NCI-H748 treated with DMSO at 0.1 percent for 48 hours (cell line): ENCODE measurements at places on chromosomes 3 and 15.
A peak's percentile ranks its signal among the peaks of the same experiment; 100 is the strongest.

GRCh38 chr3:57068437-57069089, 8.1 kb downstream of the SPATA12 start:
- DNase-seq, result no peak

- DNase-seq, result no peak
These were observed 37.9 kb downstream of the CLK3 start for GRCh38 chr15:74653426-74654102.

GRCh38 chr3:50154476-50154839, 666 bp upstream of the SEMA3F start:
- DNase-seq, result no peak

DNA sequence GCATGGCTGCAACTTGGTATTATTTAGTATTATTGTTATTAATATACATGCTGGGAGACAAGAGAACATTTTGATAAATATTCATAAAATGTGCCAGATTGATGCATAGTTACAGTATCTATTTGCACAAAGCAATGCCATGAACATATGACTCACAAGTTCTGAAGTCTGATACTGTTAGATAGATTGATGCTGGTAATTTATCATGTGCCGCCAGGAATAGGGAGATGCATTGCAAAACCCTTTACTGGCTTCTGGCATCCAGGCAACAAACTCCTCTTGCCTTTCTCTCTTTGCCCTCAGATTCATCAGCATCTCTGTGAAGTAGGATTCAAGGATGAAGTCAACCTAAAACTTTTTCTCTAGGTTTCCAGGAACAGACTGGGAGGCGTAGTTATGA, 41.0 kb upstream of the SLC25A26 start:
- DNase-seq, result no peak

DNA sequence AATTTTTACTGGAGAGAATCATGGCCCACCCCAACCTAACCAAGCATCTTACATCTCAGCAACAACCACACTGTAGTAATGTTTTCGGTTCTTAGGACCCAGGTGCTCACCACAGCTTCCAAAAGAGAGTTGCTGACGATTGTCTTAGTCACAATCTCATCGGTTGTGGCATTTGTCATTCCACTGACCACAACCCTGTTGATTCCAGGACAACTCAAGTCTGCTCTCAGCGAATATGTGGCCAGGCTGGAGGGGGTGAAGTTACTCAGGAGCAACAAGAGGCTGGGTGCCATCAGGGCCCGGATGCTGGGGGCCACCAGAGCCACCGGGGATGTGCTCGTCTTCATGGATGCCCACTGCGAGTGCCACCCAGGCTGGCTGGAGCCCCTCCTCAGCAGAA, 25.9 kb downstream of the GALNT15 start:
- DNase-seq, result no peak

GRCh38 chr3:115922681-115923347, 299.5 kb downstream of the GAP43 start:
- no peak for DNase-seq

DNA sequence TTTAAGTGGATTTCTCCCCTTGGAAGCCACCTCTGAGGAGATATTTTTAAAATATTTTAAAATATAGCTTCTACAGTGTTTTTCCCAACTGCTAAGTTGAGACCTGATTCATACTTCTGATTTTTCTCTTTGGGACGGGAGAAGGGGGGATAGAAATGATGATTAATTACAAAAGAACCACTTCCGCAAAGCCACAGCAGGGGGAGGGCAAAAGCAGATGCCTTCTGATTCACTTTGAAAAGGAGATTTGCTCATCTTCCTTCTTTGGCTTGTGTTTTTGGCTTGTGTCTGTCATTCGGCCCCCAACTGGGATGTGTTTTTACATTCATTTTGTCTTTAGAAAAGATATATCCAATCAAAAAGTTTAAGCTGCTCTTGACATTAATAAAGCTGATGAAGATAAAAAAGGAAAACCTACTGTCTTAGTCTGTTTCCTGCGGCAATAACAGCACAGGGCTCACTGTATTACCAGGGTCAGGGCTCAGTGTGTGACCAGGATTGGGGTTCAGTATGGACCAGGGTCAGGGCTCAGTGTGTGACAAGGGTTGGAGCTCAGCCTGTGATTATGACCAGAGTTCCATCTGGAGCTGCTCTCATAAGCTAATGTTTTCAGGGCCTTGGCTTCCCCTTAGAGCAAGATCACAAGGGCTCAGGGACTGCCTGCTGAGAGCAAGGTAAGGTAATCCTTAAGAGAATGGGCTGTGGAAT, 223.2 kb downstream of the MTHFS start:
- DNase-seq, result no peak

- no peak for DNase-seq
These were observed 261.4 kb downstream of the CNTN3 start for GRCh38 chr3:74353039-74353438.

- no peak for DNase-seq
These were observed 146.2 kb upstream of the PTPRG start for GRCh38 chr3:61415201-61415600.

DNA sequence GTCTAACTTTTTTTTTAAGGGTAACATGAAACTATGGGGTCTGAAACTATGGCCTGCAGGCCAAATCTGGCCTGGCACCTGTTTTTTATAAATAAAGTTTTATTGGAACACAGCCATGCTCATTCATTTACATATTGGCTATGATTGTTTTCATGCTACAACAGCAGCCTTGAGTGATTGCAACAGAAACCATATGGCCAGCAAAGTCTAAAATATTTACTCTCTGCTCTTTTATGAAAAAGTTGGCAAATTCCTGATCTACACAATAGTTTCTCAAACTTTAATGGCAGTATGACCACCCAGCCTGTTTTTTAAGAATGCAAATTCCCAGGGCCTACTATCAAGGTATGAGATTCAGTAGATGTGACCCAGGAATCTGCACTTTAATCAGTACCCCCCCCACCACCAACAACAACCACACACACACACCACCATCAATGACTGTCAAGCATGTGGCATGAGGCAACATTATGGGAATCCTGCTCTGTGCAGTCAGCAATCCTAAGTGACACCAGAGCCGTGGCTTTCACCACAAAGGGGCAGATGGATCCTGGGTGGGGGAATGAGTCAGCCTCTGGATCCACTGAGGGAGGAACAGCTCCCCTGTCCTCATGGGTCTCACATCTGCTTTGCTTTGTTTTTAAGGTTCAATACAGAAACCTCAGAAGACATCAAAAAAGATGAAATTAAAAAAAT, 142.8 kb downstream of the NTRK3 start:
- no peak for DNase-seq

DNA sequence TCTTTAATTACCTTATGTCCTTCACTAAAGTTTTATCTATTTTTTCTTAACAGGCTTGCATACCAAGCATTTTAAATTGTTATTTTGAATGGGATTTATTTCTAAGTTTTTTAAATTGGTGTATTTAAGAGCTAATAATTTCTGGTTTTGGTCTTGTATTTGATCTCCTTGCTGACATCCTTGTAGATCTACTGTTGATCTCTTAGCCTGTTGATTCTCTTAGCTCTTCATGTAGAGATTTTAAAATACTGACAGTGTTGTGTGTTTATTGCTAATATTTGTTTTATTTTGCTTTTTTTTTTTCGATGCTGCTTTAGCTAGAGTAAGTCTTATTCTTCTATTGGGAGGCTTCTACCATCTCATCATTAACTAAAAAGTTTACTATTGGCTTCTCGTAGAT, 65.5 kb downstream of the PLCL2 start:
- DNase-seq, result no peak

DNA sequence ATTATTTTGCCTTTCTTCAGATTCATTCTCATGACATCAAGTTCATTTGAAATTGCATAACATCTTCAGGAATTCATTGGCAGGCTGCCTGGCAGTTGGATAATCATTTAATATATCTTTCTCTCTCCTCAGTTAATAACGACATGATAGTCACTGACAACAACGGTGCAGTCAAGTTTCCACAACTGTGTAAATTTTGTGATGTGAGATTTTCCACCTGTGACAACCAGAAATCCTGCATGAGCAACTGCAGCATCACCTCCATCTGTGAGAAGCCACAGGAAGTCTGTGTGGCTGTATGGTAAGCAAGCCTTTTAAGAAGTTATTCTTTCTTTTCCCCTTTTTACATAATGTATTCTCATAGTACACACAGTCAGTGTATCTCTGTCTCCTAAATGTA, 38.2 kb downstream of the TGFBR2 start:
- DNase-seq, result no peak

GRCh38 chr3:17738921-17739320, 3.5 kb downstream of the TBC1D5 start:
- no peak for DNase-seq

DNA sequence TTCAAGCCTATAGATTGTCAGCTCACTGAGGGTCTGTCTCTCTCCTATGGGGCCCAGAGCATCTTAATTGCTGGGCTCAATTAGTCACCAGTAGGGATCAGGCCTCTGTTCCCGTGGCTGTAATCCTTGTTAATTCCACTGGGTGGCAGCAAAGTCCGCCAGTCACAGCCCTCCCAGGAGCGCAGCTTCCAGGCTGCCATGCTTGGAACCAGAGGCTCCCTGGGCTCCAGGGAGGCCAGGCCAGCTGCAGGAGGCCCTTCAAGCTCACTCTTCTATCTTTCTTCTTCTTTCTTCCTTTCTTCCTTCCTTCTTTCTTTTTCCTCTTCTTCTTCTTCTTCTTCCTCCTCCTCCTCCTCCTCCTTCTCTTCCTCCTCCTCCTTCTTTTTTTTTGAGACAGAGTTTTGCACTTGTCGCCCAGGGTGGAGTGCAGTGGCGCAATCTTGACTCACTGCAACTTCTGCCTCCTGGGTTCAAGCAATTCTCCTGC, 14.4 kb downstream of the RNU5B-1 start:
- DNase-seq, result peak; percentile 59

GRCh38 chr15:89964232-89964954, 36.7 kb upstream of the ZNF710 start:
- DNase-seq, result no peak

DNA sequence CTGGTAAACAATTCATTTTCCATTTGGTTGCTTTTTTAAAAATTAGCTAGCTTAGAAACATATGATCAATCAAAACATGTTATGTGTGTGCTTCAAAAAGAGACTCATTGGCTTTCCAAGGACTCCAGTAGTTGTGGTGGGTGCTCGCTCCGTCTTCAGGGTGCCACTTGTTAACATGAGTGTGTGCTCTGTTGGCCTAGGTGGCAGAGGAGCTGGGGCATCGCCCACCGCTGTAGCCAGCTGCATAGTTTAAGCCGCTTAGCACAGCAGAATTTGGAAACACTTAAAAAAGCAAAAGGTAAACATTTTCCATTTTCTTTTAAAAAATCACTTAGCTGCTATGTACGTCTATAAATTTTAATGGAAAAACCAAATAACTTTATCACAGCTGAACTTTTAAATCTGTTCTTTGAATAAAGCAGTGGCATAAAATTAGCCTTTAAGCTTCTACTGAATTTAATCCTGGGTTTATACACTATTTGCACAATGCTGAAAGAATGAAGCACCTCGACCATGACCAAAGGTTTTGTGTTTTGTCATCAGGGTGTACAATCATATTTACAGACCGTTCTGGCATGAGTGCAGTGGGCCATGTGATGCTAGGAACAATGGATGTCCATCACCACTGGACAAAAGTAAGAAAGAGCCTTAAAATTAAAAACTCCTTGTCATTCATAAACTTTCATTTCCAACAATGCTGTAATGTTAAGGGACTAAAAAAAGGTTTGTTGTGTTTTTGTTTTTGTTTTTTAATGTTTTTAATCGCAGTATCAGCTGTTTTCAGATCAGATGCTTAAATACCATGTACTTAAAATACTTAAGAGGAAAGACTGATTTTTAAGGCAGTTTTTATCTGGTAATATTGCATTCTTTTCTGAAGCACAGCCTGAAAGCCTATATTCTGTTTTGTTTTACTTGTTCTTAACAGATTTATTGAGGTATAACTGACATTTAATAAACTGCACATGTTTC, 57.9 kb downstream of the TCAIM start:
- DNase-seq, result no peak

GRCh38 chr3:141808586-141808985, 45.4 kb downstream of the GRK7 start:
- no peak for DNase-seq

GRCh38 chr15:75307778-75308390, 25.2 kb downstream of the GOLGA6D start:
- peak; percentile 17 for DNase-seq

DNA sequence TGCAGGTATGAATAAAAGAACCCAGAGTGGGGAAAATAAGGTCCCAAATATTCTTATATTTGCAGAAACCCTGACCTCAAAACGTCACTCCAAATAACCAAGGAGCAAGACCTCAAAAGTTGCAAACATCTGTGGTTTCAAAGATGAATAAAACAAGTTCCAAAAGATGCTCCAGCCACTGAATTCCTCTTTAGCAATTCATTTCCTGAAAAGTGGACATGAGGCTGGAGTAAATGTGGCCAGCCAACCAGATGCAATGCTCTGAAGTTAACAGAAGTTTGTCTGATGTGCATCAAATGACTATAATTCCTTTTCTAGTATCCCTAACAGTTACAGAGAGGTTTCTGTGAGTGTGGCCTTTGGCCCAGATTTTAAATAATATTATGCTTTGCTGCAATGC, 71.2 kb upstream of the WNT5A start:
- no peak for DNase-seq
